ENCODE measurements at places on chromosomes 2 and 18. TPM values are rescaled to one million over a fixed set of nuclear protein-coding genes. Genes with fewer than 3 reads are reported as not detected.
A peak's percentile ranks its signal among the peaks of the same experiment; 100 is the strongest.

DNA sequence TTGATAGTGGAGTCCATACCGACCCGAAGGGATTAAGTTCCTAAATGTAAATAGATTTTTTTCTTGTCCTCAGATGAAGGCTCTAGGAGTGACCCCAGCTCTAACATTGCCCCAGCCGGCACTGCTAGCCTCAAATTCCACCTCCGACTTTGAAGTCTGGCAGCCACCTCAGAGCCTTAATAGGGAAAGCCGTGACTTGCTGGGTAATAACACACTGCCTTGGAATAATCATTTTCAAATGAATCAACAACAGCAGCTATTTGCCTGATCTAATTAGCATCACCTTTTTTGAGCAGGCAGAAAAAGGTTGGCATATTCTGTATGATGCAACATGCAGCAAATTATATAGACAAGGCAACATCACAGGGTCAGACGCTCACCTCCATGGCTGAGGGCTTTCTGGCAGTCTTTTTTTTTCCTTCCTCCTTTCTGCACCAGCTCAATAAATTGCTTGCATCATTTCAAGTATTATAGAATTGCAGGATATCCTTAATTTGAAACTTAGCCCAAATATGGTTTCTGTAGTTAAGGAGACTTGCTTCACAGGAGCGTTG is 276.5 kb upstream of the ATP5MC3 start:
- no peak for DNase-seq
- H3K36me3 ChIP-seq: no peaks in the 10 kb centered on the region
- H3K27ac ChIP-seq: no peak overlapping the region
- H3K4me3 ChIP-seq: no peak overlapping the region
- H3K4me1 ChIP-seq: no peaks in the 10 kb centered on the region

Gene SLC9A2
- total RNA-seq: not detected

Gene VIT
- total RNA-seq: not detected

DNA sequence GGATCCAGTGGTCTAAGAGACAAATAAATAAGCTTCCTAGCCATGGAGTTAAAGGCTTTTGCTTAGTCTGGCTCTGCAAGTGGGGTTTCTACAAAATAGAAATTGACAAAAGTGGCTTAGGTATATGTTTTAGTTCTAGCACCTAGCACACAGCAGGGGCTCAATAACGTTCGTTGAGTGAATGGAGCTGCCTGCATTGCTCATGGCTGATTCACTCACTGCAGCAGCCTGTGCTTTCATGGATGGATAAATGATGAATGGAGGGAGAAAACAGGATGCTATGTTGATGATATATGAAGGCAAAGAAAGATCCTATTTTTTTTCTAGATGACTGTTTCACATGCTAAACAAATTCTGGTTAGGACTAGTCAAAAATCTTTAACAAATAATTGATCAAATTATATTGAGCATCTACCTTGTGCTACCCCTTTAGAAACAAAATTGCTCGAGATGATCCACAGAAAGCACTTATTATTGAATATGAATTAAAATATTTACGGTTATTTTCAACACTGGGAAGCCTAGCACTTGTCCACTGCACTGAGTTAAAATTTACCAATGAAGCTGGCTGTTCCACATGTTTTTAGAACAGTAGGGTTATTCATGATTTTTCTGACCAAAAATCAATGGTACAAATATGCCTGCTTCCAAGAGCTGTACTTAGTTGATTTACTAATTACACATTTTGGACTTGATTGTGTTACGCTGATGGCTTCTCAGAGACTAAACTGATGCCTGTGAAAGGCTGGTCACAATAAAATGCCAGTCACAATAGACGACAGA is 39.6 kb downstream of the HDHD2 start:
- no peak for DNase-seq
- peaks cover 20% of the 10 kb centered on the region for H3K4me1 ChIP-seq
- no peaks in the 10 kb centered on the region for H3K27me3 ChIP-seq
- H3K36me3 ChIP-seq: peaks cover 11% of the 10 kb centered on the region
- no peak overlapping the region for H3K27ac ChIP-seq

GRCh38 chr2:162079514-162079913 is 5.5 kb upstream of the DPP4 start:
- no peaks in the 10 kb centered on the region for H3K36me3 ChIP-seq
- H3K4me1 ChIP-seq: no peaks in the 10 kb centered on the region
- H3K27ac ChIP-seq: no peak overlapping the region
- no peak for DNase-seq
- no peak overlapping the region for H3K4me3 ChIP-seq

- no peak overlapping the region for H3K27ac ChIP-seq
- H3K36me3 ChIP-seq: no peaks in the 10 kb centered on the region
- H3K4me1 ChIP-seq: peaks cover 10% of the 10 kb centered on the region
- no peaks in the 10 kb centered on the region for H3K27me3 ChIP-seq
Measured at GRCh38 chr2:9771481-9772017, 71.7 kb upstream of the TAF1B start.

Gene GPD2
- total RNA-seq: not detected

Gene TTN
- under 0.01 TPM for total RNA-seq

DNA sequence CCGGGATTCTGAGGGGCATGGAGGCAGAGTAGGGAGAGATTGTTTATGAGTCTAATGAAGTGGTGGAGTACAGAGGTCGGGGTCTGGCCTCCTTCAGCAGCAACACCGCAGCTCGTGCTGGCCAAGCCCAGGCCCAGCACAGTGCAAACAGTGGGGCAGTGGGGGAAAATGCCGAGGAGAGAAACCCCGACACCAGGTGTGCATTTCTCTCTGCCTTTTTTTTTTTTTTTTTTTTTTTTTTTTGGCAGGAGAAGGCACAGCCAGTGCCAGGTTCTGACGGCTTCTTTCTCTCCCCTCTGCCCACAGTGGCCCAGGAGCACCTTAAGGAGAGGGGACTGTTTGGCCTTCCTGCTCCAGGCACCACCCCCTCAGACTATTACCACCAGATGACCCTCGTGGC is 219.3 kb downstream of the GLI2 start:
- no peaks in the 10 kb centered on the region for H3K36me3 ChIP-seq
- H3K27ac ChIP-seq: no peak overlapping the region

DNA sequence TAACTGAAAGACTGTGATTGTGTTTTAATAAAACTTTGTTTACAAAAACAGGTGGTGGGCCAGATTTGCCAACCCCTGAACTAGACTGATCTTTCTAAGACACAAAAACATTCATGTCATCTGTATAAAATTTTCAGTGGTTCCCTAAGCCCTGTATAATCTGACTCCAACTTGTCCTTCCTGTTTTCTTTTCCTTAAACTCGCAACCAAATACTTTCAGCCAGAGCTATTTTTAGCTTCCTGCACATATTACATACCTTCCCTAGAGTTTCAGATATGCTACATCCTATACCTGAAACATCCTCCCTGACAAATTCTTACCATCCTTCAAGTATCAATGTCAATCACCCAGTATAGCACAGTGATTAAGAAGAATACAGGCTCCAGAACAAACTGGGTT is 4.8 kb downstream of the GCFC2 start:
- DNase-seq: no peak
- no peak overlapping the region for H3K4me3 ChIP-seq
- H3K27ac ChIP-seq: no peak overlapping the region
- H3K27me3 ChIP-seq: no peaks in the 10 kb centered on the region
- H3K4me1 ChIP-seq: peaks cover 60% of the 10 kb centered on the region
- H3K36me3 ChIP-seq: peaks cover 51% of the 10 kb centered on the region

- no peak overlapping the region for H3K27ac ChIP-seq
- no peak overlapping the region for H3K4me3 ChIP-seq
- no peaks in the 10 kb centered on the region for H3K36me3 ChIP-seq
- no peaks in the 10 kb centered on the region for H3K27me3 ChIP-seq
- no peak for DNase-seq
Measured at GRCh38 chr2:46335391-46336282, 38.4 kb downstream of the EPAS1 start.

Gene COQ10B
- total RNA-seq: 12.3 TPM

DNA sequence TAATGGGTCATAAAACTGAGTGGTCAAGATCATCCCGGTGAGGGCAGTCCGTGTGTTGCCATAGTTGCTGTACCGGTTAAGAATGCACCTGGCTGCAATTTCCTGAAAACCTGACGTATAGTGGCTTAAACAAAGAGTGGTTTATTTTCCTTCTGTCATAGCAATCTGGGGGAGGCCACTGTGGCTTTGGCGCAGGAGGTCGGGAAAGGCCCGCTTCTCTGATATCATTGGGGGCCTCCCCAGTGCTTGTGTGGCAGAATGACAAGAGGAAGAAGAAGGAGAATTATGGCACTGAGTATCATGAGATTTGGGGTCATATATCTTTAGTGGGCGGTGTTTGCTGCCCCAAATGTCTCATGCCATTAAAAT is 4.4 kb downstream of the C2orf92 start:
- peaks cover 10% of the 10 kb centered on the region for H3K4me1 ChIP-seq
- H3K27ac ChIP-seq: no peak overlapping the region
- no peaks in the 10 kb centered on the region for H3K36me3 ChIP-seq
- DNase-seq: no peak

Gene TIMM21
- 59.3 TPM for total RNA-seq

DNA sequence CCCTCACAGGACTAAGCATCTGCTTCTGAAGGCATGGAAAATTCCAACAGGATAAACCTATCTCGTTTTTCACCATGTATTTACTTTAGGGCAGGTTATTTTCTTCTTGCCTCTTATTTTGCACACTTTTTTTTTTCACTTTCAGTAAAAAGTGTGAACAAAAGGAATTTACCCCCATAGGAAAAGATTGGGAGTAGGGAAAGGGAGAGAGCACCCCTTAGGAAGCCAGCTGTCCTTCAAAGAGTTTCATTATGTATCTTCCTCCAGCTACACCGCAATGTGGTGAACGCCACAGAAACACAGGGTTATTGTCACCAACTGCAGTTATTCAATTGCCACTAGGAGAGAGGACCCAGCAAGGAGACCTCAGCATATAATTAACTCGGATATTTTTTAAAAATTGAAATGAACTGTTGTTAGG is 286.2 kb upstream of the VRK2 start:
- peaks cover 16% of the 10 kb centered on the region for H3K4me1 ChIP-seq
- DNase-seq: no peak
- 0 out of 2 replicates have a peak overlapping the region, but pooled peaks have one; percentile 42 for H3K4me3 ChIP-seq

- H3K36me3 ChIP-seq: no peaks in the 10 kb centered on the region
- H3K27me3 ChIP-seq: no peaks in the 10 kb centered on the region
- no peaks in the 10 kb centered on the region for H3K4me1 ChIP-seq
- DNase-seq: no peak
- H3K4me3 ChIP-seq: no peak overlapping the region
- H3K27ac ChIP-seq: no peak overlapping the region
Measured at GRCh38 chr2:235086481-235087184, 134.8 kb downstream of the SH3BP4 start.

GRCh38 chr2:10059016-10059351 is 15.6 kb downstream of the KLF11 start:
- no peak overlapping the region for H3K27ac ChIP-seq
- no peaks in the 10 kb centered on the region for H3K36me3 ChIP-seq
- H3K4me3 ChIP-seq: no peak overlapping the region
- H3K4me1 ChIP-seq: no peaks in the 10 kb centered on the region
- no peak for DNase-seq
- H3K27me3 ChIP-seq: no peaks in the 10 kb centered on the region

DNA sequence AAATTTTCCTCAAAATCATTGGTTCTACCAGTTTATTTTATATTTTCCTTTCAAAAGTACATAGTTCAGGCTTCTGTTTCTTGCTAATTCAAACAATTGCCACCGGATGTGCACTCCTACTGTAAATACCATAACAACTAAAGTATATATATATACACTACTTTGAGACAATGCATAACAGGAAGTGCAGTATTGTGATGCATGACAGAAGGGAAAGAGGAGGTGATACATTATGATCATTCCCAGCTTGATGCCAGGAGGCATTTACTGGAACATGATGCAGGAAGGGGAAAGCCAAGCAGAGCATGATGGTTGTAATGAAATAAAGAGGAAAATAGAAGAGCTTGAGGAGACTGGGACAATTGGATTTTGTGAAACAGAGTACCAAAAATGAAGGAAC is 215.2 kb upstream of the NT5C1B start:
- no peak for DNase-seq
- H3K27me3 ChIP-seq: no peaks in the 10 kb centered on the region
- no peak overlapping the region for H3K4me3 ChIP-seq
- H3K36me3 ChIP-seq: no peaks in the 10 kb centered on the region
- H3K4me1 ChIP-seq: no peaks in the 10 kb centered on the region
- no peak overlapping the region for H3K27ac ChIP-seq

Gene RNPEPL1
- 28.4 TPM for total RNA-seq

DNA sequence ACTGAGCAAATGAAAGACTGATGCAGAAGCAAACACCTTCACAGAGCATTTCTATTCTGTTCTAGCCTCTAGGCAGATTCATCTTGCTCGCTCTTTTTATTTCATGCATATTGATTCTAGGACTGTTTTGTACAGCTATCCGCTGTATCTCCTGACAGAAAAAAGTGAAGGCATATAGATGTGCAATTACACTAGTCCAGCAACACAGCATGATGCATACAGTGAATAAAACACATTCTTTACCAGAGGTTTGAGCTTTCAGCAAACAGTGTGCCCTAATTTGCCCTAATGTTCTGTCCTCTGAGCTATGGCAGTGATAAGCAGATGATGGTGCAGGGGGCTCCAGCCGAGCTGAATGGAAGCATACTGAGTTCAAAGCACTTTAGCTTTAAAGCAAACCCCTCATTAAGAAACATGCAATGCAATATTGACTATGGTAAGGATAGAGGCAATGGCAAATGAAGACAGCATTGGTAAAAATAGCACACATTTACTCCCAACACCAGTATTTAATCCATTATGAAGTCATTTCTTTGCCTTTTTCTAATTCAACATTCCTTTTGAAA is 141.2 kb upstream of the RGPD4 start:
- no peaks in the 10 kb centered on the region for H3K27me3 ChIP-seq
- H3K27ac ChIP-seq: no peak overlapping the region
- no peak overlapping the region for H3K4me3 ChIP-seq
- no peaks in the 10 kb centered on the region for H3K4me1 ChIP-seq

Gene CAMKMT
- total RNA-seq: 30.8 TPM

DNA sequence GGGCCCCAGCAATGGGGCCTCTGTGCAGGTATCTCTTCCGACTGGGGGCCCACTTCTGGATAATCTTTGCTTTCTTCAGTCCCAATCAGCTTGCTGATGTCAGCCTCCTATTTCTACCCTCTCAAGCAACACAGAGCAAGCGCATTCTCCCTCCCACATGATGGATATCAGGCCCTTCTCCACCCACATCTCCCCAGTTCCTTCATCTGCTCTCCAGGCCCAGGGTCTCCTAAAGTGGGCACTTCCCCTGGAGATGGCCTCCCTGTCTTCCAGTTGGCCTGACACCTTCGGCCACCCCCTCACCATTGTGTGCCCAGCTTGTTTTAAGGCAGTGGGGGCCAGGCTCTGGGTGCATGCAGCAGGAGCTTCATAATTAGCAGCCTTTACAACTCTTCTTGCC is 96.6 kb upstream of the MCFD2 start:
- DNase-seq: no peak
- no peak overlapping the region for H3K27ac ChIP-seq
- H3K27me3 ChIP-seq: no peaks in the 10 kb centered on the region

GRCh38 chr2:240787521-240788472 is 32.2 kb downstream of the KIF1A start:
- no peak overlapping the region for H3K27ac ChIP-seq
- H3K27me3 ChIP-seq: no peaks in the 10 kb centered on the region
- DNase-seq: no peak
- H3K4me3 ChIP-seq: no peak overlapping the region

Gene CRACDL
- total RNA-seq: 2.5 TPM
